ENCODE measurements at places on chromosomes 6 and 20. TPM values are rescaled to one million over a fixed set of nuclear protein-coding genes. Genes with fewer than 3 reads are reported as not detected.

Gene GPLD1
- 0.73 TPM for polyA plus RNA-seq

Gene GZF1
- 4.5 TPM for polyA plus RNA-seq

Gene DST
- 75.5 TPM for polyA plus RNA-seq

Gene FKBP1C
- 1.0 TPM for polyA plus RNA-seq

Gene SPATS1
- polyA plus RNA-seq = not detected

Gene PACSIN1
- 1.2 TPM for polyA plus RNA-seq

Gene C6orf15
- polyA plus RNA-seq = not detected

Gene CALHM4
- polyA plus RNA-seq = not detected

Gene DLL1
- 16.4 TPM for polyA plus RNA-seq

Gene MEA1
- polyA plus RNA-seq = 48.7 TPM

Gene CST9L
- not detected for polyA plus RNA-seq

Gene TREML2
- not detected for polyA plus RNA-seq

Gene ZBTB12
- 2.1 TPM for polyA plus RNA-seq

Gene RSPH3
- polyA plus RNA-seq = 3.1 TPM

Gene CNR1
- polyA plus RNA-seq = 0.96 TPM

Gene GRM1
- 0.05 TPM for polyA plus RNA-seq

Gene LAMA4
- polyA plus RNA-seq = 3.4 TPM

Data from pancreas (tissue), 10 donors.